Progenitor cell of endocrine pancreas (in vitro differentiated cells): ENCODE measurements at places on chromosomes 4 and X.
A peak's percentile ranks its signal among the peaks of the same experiment; 100 is the strongest.

DNA sequence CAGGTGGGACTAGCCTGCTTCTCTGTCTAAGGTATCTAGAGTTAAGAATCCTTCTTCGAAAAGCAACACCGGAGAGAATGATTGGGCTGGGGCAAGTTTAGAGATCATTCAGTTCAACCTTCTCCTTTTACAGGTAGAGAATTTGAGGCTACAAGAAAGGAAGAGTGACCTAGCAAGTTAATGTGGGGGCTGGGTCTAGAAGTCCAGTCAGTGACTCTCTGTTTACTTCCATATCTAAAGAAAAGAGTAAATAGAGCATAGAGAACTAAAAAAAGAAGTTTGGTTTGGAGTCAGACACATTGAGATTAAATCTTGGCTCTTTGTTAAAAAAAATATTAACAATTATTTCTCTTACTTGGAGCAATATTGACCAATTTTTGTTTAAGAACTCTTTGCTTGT lies 64.1 kb upstream of the NPNT start:
- H3K27ac ChIP-seq = peak overlapping the region; percentile 90
- peak overlapping the region; percentile 34 for H3K4me3 ChIP-seq
- peaks cover 13% of the 10 kb centered on the region for H3K4me1 ChIP-seq
- peaks cover 14% of the 10 kb centered on the region for H3K36me3 ChIP-seq
- H3K27me3 ChIP-seq = no peaks in the 10 kb centered on the region

GRCh38 chrX:73916931-73917667 lies 354.1 kb downstream of the CHIC1 start:
- H3K36me3 ChIP-seq = no peaks in the 10 kb centered on the region
- peaks cover 19% of the 10 kb centered on the region for H3K4me1 ChIP-seq
- no peak for DNase-seq
- H3K27me3 ChIP-seq = no peaks in the 10 kb centered on the region
- peak overlapping the region; percentile 40 for H3K4me3 ChIP-seq

DNA sequence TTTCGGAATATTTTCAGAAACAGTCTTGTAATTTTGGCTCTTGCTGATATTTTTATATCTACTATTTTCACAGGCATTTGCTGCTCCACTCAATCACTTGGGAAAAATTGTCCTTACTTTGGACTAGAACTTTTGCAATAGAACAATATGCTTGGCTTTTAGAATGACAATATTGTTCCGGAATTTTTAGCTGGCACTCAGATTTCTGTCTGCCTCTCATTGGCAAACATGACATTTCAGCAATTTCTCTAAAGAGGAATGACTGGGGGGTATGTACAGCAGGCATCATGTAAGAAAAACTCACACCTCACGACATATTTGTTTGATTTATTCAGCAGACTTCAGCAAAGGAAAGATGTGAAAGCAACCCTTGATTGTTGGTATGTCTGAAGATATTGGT lies 243.6 kb upstream of the GPRIN3 start:
- no peak for DNase-seq
- no peaks in the 10 kb centered on the region for H3K27me3 ChIP-seq
- no peak overlapping the region for H3K4me3 ChIP-seq
- H3K4me1 ChIP-seq = no peaks in the 10 kb centered on the region
- no peaks in the 10 kb centered on the region for H3K36me3 ChIP-seq

DNA sequence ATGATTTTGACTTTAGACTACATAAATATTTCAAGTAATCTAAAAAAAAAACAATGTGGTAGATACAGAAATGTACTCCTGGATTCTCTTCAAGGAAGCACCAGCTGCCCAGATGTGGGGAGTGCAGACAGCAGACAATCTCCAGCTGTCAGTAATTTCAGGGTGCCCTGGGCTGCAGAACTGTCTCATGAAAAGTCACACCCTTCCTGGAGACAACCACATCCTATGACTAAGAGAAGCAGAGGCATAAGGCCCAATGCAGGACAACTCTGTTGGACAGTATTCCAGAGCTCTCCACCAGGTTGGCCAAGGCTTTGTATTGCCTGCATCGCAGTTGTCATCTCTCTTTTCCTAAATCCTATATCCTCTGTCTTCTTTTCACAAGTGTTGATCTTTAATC lies 34.4 kb upstream of the BLTP1 start:
- H3K36me3 ChIP-seq = no peaks in the 10 kb centered on the region
- H3K27ac ChIP-seq = no peak overlapping the region
- peaks cover 21% of the 10 kb centered on the region for H3K27me3 ChIP-seq
- H3K4me1 ChIP-seq = no peaks in the 10 kb centered on the region

- H3K4me1 ChIP-seq = peaks cover 6% of the 10 kb centered on the region
- H3K27me3 ChIP-seq = no peaks in the 10 kb centered on the region
- H3K4me3 ChIP-seq = no peak overlapping the region
Observed at GRCh38 chr4:88841635-88842034, 144.0 kb upstream of the NAP1L5 start.

DNA sequence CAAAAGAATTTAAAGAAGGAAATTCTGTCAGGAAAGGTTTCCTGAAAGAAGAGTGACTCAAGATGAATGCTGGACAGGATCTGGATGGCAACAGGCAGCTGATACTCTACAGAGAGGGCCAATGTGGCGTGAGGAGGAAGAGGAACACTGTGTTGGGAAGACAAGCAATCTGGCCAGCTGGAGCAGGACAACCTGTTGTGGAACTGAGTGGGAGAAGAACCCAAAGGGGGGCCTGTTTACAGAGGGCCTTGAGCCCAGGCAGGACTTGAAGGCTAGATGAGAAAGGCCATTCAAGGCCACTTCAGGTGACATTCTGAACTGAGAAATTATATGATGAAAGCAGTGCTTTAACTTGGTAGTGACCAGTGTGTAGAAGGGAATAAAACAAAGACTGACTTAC lies 8.5 kb downstream of the OTUD4 start:
- peaks cover 4% of the 10 kb centered on the region for H3K4me1 ChIP-seq
- no peak for DNase-seq
- peaks cover 30% of the 10 kb centered on the region for H3K36me3 ChIP-seq
- H3K27ac ChIP-seq = peak overlapping the region; percentile 44
- no peaks in the 10 kb centered on the region for H3K27me3 ChIP-seq
- no peak overlapping the region for H3K4me3 ChIP-seq

GRCh38 chr4:79233820-79234219 lies 92.0 kb downstream of the NAA11 start:
- no peak overlapping the region for H3K4me3 ChIP-seq
- H3K4me1 ChIP-seq = no peaks in the 10 kb centered on the region
- no peak for DNase-seq
- no peaks in the 10 kb centered on the region for H3K36me3 ChIP-seq
- no peaks in the 10 kb centered on the region for H3K27me3 ChIP-seq

DNA sequence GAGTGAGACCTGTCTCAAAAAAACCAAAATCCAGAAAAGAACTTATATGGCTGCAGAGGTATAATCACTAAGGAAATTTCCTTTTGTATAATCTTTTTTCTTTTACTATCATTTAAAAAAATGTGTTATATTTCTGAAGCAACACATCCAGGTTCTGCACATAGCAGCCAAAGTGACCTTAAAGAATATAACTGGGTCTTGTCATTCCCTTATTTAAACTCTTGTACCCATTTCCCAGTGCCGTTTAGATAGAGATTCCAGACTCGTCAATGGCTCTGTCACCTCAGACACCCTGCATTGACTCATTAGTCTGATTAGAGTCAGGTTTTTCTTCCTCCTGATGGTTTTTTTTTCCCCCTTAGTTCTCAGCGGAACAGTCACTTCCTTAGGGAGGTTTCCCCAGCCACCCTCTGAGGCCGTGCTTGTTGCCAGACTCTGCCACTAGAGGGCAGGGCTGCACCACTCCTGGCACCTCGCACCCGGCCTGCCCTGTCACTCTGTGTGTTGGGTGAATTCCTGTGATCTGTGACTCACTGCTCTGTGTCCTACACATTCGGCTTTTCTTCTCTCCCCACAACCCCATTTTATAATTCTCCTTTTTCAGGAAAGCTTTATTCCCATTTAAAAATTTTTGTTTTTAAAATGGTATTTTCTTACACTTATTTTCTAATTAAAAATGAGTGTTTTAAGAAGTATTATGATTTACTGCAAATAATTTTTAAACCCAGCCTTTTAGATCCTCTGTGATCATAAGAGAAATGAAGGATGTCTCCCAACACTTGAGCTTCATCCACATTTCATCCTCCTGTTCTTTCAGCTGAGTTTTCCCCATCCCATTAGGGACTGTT lies 32.1 kb downstream of the HTT start:
- peaks cover 35% of the 10 kb centered on the region for H3K36me3 ChIP-seq
- H3K27me3 ChIP-seq = no peaks in the 10 kb centered on the region
- peak overlapping the region; percentile 79 for H3K27ac ChIP-seq
- peak; percentile 83 for DNase-seq

GRCh38 chr4:101237773-101238172 lies 109.6 kb downstream of the PPP3CA start:
- no peak for DNase-seq
- H3K36me3 ChIP-seq = no peaks in the 10 kb centered on the region
- no peak overlapping the region for H3K4me3 ChIP-seq
- no peaks in the 10 kb centered on the region for H3K27me3 ChIP-seq
- no peak overlapping the region for H3K27ac ChIP-seq
- H3K4me1 ChIP-seq = peaks cover 21% of the 10 kb centered on the region

GRCh38 chr4:126207910-126208309 lies 893.2 kb downstream of the FAT4 start:
- H3K4me3 ChIP-seq = no peak overlapping the region
- H3K36me3 ChIP-seq = no peaks in the 10 kb centered on the region
- no peak for DNase-seq
- no peaks in the 10 kb centered on the region for H3K4me1 ChIP-seq
- no peaks in the 10 kb centered on the region for H3K27me3 ChIP-seq

GRCh38 chr4:128560754-128561495 lies 248.6 kb upstream of the JADE1 start:
- H3K4me1 ChIP-seq = peaks cover 19% of the 10 kb centered on the region
- H3K27me3 ChIP-seq = no peaks in the 10 kb centered on the region
- peak overlapping the region; percentile 2 for H3K4me3 ChIP-seq
- peak overlapping the region; percentile 90 for H3K27ac ChIP-seq
- DNase-seq = no peak

DNA sequence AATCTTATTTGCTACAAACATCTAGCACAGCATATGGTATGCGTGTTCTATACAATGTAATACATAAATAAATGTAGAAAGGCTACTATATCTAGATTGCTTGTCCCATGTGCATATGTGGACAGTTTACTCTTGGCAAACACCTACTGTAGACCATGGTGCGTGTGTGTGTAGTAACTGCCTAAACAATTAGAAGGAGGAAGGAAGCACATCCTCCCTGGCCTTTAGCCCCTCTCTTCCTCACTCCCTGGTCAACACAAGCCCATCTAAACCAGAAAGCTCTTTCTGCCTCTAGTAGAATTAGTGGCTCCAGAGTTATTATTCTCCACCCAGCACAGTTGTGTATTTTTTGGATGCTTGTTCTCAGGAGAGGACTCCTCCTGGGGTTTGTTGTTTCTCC lies 73.9 kb downstream of the KDR start:
- no peaks in the 10 kb centered on the region for H3K4me1 ChIP-seq
- H3K4me3 ChIP-seq = no peak overlapping the region

DNA sequence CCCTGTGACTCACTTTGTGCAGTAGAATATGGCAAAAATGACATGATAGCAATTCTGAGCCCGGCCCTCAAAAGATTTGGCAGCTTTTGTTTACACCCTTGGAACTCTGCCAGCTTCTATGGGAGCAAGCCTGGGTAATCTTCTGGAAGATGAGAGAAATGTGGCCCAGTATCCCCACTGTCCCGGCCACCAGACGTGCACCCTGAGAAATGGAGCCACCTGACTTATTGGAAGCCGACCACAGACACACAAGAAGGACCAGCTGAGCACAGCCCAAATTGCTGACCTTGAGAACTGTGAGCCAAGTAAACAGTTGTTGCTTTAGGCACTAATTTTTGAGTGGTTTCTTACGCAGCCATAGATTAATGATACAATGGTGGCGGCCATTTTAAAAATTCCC lies 197.0 kb downstream of the STIM2 start:
- H3K36me3 ChIP-seq = peaks cover 1% of the 10 kb centered on the region
- DNase-seq = no peak
- H3K27ac ChIP-seq = no peak overlapping the region
- H3K4me1 ChIP-seq = peaks cover 21% of the 10 kb centered on the region

- H3K36me3 ChIP-seq = no peaks in the 10 kb centered on the region
- peaks cover 18% of the 10 kb centered on the region for H3K4me1 ChIP-seq
- no peak overlapping the region for H3K4me3 ChIP-seq
Observed at GRCh38 chr4:112857461-112857860, 192.0 kb upstream of the ANK2 start.

DNA sequence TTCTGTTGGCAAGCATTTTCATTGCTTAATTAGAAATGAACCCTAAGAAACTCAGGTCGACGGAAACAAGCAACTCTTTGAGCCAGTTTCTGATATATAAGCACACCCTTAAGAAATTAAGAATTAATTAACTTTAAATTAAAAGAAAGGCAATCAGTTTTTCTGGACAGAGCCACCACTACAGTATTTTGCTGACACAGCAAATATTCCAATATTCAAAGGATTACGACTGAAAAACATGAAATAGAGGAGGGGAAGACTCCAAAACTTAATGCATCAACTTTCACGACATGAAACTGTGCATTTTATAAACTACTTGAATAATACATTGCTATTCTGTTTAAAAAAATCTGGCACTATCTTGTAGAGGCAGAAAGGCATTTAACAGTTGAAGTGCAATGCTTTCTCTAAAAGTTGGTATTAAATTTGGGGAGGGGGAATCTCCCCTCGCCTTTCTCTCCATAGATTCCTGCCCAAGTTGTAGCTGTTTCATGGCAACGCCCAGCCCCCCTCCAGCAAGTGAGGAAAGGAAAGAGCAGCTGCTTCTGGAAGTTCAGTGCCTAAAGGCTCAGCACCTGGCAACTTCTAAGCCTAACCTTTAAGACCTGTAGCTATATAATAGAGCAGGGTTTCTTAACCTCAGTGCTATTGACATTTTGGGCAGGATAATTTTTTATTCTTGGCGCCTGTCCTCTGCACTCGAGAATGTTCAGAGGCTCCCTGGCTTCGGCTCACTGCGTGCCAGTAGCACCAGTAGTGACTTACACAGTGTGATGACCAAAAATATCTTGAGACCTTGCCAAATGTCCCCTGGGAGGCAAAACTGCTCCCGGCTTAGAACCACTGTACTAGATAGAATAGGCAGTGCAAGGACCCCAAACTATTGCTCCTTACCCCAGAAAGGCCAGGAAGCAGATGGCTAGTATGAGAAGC lies 6.7 kb upstream of the ZCCHC18 start:
- H3K4me3 ChIP-seq = no peak overlapping the region
- peaks cover 4% of the 10 kb centered on the region for H3K36me3 ChIP-seq
- no peaks in the 10 kb centered on the region for H3K27me3 ChIP-seq
- DNase-seq = no peak

DNA sequence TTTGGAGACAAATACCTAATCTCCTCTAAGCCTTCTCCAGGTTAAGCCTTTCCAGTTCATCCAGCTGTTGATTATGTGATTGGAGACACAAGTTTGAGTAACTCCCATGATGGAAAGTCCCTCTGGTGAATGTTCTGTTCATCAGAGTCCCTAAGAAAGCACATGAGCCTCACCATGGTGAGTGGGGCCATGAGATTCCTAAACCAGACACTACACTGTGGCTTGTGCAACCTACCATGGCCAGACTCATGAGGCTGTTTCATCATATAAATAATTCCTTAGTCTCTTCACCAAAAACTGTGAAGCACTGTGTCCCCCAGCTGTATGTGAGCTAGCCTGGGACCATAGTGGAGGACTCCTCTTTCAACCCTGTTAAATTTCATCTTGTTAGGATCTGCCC lies 14.4 kb downstream of the PKD2 start:
- H3K4me1 ChIP-seq = peaks cover 4% of the 10 kb centered on the region
- no peak for DNase-seq
- peaks cover 28% of the 10 kb centered on the region for H3K36me3 ChIP-seq
- H3K27ac ChIP-seq = no peak overlapping the region
- H3K27me3 ChIP-seq = no peaks in the 10 kb centered on the region
